ENCODE measurements at places on chromosomes 12 and 14.

- peak; percentile 51 for DNase-seq
These were observed 601 bp downstream of the KLC1 start for GRCh38 chr14:103629503-103630121.

GRCh38 chr12:100827901-100828520 lies 33.4 kb downstream of the ANO4 start:
- no peak for DNase-seq

DNA sequence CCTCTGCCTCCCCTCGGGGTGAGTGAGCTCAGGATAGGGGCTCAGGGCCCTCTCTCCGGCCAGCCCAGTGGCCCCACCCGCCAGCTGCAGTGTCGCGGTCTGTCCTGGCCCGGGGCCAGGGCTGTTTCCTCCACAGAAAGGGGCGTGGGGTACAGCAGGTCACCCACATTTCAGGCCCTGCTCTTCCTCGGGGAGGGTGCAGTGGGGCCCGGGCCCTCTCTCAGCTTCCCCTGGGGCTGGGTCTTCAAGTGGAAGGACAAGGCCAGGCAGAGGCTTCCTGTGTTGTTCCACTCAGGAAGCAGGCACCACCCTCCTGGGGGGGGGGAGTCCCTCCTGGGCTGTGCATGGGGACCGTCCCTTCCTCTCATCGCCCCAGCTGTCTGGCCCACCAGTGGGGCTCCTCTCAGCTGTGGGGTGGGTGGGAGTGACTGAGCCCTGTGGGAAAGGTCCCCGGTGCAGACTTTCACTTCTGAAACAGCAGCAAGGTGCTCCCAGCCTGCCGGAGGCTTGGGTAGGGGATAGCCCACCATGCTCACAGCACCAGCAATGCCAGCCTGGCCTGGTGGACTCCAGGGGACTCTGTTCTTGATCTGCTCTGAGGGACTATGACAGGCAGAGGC lies 3.7 kb downstream of the GPR132 start:
- no peak for DNase-seq

GRCh38 chr14:24321212-24321975 lies 10.1 kb downstream of the LTB4R start:
- DNase-seq: no peak

DNA sequence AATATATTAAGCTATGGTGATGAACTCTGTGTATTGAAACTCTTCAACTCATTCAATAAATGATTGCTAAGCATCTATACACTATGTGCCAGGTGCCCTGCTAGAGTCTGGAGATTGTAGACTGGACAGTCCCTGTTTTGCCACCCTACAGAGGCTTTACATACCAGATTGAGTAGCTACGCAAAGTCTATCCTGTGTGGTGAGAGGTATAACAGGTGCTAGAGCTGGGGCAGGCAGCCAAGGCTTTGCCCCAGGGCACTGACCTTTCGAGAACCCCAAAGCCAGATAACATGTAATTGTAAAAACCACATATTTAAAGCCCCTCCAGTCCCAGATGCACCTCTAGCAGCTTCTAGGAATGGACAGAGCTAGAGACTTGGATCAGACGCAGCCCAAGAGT lies 52.8 kb downstream of the PPM1H start:
- DNase-seq: no peak

Data from H9 (cell line).